HuH-7.5 (cell line): ENCODE measurements at places on chromosomes 3 and 15.

DNA sequence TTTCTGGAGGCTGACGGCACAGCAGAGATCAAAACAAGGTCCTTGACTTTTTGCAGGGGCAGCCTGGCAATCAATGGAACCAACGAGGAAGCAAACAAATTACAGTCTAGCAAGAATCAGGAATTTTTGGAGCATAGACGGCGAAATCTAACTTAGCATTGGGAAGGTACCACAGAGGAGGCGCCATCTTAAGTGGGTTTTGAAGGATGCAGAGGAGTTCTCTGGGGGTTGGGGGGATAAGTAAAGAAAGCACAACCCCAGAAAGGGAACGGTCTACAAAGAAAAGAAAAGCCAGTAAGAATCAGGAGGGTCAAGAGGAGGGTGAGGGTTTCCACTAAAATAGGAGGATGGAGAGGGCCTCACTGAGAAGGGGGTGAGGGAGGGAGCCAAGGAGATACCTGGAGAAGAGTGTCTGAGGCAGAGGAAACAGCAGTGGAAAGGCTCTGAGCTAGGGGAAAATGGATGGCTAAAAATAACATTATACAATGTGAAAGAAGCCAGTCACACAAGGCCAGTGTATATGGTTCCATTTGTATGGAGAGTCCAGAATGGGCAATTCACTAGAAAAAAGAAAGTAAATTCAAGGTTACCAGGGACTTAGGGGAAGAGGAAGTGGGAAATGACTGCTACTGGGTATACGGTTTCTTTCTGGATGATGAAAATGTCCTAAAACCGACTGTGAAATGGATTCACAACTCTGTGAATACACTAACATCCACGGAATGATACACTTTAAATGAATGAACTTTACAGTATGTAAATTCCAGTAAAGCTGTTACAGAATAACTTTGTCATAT is 25.2 kb upstream of the IQSEC1 start:
- DNase-seq, result no peak

- DNase-seq, result no peak
Measured at GRCh38 chr3:150309257-150309542, 98.9 kb upstream of the TSC22D2 start.

DNA sequence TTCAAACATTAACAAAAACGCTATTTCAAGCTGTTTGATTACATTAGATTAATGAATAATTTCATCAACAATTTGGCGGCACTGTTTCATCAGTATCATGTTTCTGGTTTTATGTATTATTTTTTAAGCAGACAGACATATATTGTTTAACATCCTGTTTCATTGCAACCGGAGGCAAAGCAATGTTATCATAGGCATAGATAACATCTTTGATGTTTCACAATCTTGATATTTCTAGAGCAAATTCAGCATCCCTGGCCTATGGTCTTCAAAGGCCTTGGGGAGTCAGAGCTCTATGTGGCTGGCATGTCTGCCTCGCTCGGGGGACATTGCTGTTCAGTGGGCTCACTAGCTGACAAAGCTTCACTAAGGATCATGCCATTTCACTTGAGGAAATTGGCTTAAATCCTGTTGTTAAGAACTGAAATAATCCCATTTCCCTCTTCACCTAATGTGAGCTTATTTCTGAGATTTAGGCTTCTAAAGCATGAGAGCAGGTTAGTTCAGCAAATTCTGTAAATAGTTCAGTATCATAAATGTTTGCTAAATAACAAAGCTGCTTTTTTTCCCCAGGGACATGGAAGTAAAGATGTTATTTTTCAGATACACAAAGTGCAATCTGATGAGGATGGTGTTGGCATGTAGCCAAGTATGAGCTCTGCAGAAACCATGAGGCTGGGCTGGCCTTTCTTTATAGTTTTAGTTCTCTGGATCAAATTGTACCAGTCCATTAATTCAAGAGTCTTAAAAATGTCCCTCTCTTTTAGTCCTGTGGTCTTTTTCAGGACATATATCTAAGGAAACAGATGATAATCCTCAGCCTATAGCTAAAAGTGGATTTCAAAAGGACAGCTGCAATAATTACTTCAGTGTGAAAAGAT is 941.4 kb downstream of the PLOD2 start:
- no peak for DNase-seq

DNA sequence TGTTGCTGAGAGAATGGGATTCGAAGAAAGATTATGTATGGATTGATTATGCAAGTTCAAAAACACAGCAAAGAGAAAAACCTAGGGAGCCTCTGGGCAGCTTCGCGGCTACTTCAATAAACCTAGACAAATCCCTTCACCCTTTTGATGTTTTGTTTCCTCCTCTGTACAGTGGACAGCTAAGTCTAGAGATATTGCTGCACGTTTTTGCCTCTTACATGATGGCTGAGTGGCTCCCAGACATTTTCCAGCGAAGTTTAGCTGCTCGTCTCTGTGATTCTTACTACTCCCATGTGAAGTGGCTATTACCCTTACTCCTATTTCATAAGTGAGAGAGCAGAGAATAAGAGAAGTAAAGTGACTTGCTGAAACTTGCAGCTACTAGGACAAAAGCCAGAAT is 695.0 kb upstream of the GRM7 start:
- DNase-seq, result no peak

GRCh38 chr3:60365360-60365759 is 885.9 kb downstream of the FHIT start:
- DNase-seq, result no peak

DNA sequence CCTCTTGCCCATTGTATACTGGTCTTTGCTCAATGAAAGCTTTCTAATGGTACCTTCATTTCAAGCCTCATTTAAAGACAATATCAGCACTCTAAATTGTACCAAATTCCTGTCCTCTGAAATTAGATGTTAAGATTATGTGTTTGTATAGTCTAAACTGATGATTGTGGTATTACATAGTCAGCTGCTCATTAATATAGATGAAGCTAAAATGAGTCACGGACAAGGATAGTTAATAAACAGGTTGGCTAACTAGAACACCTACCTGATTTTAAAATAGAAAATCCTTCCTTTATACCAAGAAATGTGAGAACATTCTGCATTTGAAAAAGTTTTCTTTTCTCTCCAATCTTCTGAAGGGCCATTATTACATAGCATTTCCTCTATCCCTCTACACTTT is 2.9 kb downstream of the PRKCI start:
- DNase-seq, result no peak

DNA sequence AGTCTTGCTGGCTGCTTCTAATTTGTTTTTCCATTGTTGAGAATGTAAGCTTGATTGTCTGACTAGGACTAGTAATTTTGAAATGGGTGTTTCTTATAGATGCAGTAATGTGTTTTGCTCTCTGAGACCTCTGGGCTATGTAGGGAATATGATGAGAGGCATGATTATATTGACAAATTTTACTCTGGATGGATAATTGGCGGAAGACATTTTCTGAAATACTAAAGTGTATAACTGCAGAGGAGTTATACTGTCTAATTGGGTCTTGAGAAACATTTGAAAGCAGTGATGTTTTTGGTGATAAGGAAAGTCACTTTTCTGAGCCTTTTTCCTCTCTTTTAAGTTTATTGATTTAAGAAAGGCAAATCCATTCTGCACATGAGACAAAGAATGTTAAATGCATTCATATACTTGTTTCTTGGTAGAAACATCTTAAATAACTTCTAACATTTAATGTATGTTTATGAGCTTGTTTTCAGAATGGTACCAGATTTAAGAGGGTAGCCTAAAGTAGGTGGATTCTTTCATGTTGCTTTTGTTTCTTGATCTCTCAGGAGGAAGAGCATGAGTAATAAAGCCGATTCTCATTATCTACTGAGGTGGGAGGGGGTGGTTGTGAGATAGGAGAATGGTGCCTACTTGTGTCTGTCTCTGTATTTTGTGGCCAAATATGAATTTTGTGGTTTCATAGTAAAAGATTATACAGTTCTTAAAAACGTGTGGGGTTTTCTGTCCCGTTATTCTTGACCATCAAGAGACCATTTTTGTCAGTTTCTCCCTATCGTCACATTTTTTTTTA is 2.0 kb downstream of the ATP2C1 start:
- no peak for DNase-seq

DNA sequence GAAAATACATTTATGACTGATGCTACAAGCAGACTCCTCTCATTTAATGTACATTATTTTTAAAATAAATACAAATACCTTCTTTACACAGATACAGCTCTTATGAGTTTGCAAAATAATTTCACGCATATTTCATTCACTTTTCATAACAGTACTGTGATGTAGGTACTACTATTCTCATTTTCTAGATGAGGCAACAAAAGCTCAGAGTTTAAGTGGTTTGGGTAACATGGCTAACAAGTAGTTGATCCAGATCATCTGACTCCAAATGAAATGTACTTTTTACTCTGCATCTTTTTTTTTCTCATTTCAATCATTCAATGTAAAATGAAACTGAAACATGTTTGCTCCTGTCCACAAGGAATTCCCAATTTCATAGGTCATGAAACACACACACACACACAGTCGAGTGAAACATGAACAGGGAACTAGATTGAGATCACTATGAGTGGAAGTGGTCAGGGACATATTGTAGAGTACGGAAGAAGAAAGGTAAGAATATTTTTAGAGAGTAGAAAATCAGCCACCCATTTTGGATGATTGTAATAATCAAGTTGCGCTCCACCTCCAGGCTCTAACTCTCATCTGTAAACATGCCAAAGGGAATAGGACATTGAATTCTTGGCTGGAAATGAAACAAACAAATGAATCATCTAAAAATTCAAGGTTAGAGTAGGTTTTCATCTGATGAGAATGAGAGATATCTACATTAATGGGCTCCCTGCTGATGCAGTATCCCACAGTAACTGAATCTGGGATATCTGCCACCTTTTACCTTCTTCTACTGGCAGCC is 92.4 kb downstream of the CLDN1 start:
- DNase-seq, result no peak

DNA sequence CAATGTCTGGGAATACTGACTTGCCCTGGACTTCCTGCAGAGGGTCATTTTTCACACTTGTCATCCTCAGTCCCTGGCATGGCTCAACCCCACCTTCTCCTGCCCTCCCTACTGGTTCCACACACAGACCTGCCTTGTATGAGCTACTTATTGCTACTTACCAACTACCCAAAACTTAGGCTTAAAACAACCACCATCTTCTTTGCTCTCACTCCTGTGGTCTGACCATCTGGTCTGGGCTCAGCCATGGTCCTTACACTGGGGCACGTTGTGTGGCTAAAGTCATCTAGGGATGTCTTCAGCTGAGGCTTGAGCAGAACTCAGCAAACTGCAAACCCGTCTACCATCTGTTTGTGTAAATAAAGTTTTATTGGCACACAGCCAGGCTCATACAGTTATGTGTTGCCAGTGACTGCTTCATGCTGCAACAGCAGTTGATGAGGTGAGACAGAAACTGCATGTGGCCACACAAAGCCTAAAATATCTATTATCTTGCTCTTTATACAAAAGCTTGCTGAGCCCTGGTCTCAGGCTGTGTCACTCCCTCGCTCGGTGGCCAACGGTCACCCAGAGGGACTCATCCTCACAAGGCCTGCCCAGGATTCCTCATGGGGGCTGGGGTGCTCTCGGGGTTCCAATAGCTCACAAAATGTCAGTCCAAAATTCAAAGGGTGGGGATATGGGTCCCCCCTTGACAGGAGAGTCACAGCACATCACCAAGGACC is 43.5 kb downstream of the KLF15 start:
- no peak for DNase-seq

GRCh38 chr15:91228890-91229289 is 128.8 kb downstream of the SV2B start:
- DNase-seq, result no peak

- DNase-seq, result no peak
Measured at GRCh38 chr15:71080166-71080565, 35.1 kb upstream of the THSD4 start.

DNA sequence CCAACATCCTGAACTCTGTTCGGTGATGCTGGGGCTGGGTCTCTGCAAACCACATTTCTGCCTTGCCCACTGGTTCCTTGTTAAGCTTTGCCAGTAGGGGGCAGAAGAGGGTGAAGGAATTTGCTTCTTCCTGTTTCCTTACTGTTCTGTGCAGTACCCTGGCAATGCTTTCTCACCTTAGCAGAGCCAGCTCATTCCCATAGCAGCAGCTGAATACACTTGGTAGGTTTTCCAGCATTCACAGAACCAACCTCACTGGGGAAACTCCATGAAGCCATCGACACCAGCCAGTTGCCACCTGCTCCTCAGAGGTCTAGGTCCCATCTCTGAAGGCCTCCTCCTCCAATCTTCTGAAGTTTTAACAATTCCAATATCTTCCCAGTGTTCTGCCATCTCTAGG is 308.4 kb downstream of the PDCD6IP start:
- no peak for DNase-seq

DNA sequence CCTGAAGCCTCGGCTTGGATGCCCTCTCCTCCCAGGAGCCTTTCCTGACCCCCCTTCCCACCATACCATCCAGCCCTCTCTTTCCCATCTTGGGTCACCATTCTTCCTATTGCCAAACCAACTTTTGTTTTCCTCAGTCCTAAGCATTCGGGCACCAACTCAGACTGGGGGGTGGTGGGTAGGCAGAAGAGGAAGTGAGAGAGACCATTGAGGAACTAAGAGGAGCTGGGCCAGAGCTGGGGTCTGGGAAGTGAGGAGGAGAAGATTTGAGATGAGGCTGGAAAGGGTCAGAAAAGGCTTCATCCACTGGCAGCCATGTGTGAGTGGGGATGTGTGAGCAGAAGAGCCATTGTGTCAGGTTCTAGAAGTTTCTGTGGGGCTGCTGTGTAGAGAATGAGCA is 37.7 kb downstream of the TKT start:
- no peak for DNase-seq

DNA sequence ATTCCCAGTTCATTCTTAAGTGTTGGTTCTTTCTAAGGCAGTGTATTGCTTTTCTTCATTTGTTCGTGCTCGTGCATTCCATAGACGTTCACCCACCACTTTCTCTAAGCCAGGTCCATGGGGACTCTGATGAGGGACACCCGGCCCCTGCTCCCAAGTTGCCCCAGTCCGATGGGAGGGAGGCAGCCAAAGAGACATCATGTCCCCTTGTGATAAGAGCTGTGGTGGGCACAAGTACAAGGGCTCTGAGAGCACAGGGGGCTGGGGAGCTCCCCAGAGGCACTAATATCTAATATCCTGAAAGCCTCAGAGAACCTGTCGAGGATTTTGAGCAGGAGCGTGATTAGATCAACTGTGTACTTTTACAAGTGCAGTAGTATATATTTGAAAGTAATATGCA is 6.3 kb downstream of the SPSB4 start:
- no peak for DNase-seq

GRCh38 chr15:59997070-59997701 is 6.9 kb upstream of the FOXB1 start:
- no peak for DNase-seq

DNA sequence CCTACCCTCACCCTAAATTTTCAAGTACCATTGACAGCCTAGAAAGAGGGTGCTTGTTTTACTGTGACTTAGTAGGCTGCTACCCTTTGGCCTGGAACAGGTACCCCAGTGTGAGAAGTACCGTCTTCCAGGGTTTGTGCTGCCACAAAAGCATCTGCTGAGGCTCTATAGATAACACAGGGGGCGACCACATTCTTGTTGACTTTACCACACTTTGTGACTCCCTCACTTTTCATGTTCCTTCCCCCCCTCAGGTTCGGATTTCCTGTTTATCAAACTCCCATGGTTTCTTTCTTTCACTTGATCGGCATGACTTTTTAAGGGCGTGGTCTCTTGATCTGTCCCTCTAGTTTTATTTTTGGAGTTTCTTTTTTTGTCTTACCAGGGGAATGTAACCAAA is 23.5 kb downstream of the EXOG start:
- DNase-seq, result no peak

- no peak for DNase-seq
Measured at GRCh38 chr15:25832158-25832557, 31.0 kb downstream of the ATP10A start.

GRCh38 chr15:82829234-82829633 is 19.8 kb downstream of the WHAMM start:
- no peak for DNase-seq
